Heart right ventricle (tissue), 16 donors: ENCODE measurements at places on chromosomes 4 and X. TPM values are rescaled to one million over a fixed set of nuclear protein-coding genes. Genes with fewer than 3 reads are reported as not detected.

PLAC8 gene
- 0.55 TPM for total RNA-seq

MAML3 gene
- total RNA-seq, result 1.9 TPM

TRO gene
- total RNA-seq, result 1.9 TPM

GPRASP1 gene
- 6.8 TPM for total RNA-seq

L1CAM gene
- total RNA-seq, result 5.6 TPM

MAGEA11 gene
- not detected for total RNA-seq

TKTL2 gene
- not detected for total RNA-seq

TRIM75 gene
- not detected for total RNA-seq

VEGFD gene
- total RNA-seq, result 6.1 TPM

STBD1 gene
- total RNA-seq, result 23.0 TPM

ATG4A gene
- 13.2 TPM for total RNA-seq

TCEANC gene
- total RNA-seq, result 6.0 TPM

PNCK gene
- 7.6 TPM for total RNA-seq

CLGN gene
- 71.8 TPM for total RNA-seq

ARSJ gene
- total RNA-seq, result 1.4 TPM

APOOL gene
- total RNA-seq, result 42.0 TPM

LUZP4 gene
- not detected for total RNA-seq

MTMR8 gene
- total RNA-seq, result 0.99 TPM

CT45A3 gene
- not detected for total RNA-seq

DGKK gene
- not detected for total RNA-seq

IL21 gene
- total RNA-seq, result not detected

RGN gene
- total RNA-seq, result 15.8 TPM

POF1B gene
- total RNA-seq, result 1.4 TPM

VCX3A gene
- not detected for total RNA-seq

SYTL5 gene
- total RNA-seq, result not detected

USP17L11 gene
- total RNA-seq, result not detected

SLITRK2 gene
- 0.30 TPM for total RNA-seq

ETNPPL gene
- total RNA-seq, result 10.5 TPM

FAM149A gene
- total RNA-seq, result 8.4 TPM

ETDB gene
- total RNA-seq, result not detected

NXF2 gene
- not detected for total RNA-seq

MAGEA4 gene
- not detected for total RNA-seq

WDR17 gene
- total RNA-seq, result 0.90 TPM

MAGEB6 gene
- total RNA-seq, result not detected

NEXMIF gene
- total RNA-seq, result 0.15 TPM
